ENCODE measurements at places on chromosomes 5 and 9. TPM values are rescaled to one million over a fixed set of nuclear protein-coding genes. Genes with fewer than 3 reads are reported as not detected.

LCN9 gene
- not detected for total RNA-seq

ASS1 gene
- 223 TPM for total RNA-seq

TSSK1B gene
- 0.50 TPM for total RNA-seq

RAB14 gene
- 18.5 TPM for total RNA-seq

EIF4E1B gene
- total RNA-seq, result not detected

OSMR gene
- 102 TPM for total RNA-seq

RUSC2 gene
- 10.0 TPM for total RNA-seq

CTSV gene
- total RNA-seq, result under 0.01 TPM

RANBP17 gene
- total RNA-seq, result 10.0 TPM

FAM151B gene
- 4.8 TPM for total RNA-seq
